COLO829 (cell line): ENCODE measurements at places on chromosomes 12 and 14.

- no peak for DNase-seq
Measured at GRCh38 chr12:101777978-101778377, 38.7 kb upstream of the SYCP3 start.

GRCh38 chr12:105740970-105741725, 397.6 kb downstream of the NUAK1 start:
- no peak for DNase-seq

- DNase-seq, result no peak
Measured at GRCh38 chr12:101117842-101118241, 92.2 kb downstream of the SLC5A8 start.

DNA sequence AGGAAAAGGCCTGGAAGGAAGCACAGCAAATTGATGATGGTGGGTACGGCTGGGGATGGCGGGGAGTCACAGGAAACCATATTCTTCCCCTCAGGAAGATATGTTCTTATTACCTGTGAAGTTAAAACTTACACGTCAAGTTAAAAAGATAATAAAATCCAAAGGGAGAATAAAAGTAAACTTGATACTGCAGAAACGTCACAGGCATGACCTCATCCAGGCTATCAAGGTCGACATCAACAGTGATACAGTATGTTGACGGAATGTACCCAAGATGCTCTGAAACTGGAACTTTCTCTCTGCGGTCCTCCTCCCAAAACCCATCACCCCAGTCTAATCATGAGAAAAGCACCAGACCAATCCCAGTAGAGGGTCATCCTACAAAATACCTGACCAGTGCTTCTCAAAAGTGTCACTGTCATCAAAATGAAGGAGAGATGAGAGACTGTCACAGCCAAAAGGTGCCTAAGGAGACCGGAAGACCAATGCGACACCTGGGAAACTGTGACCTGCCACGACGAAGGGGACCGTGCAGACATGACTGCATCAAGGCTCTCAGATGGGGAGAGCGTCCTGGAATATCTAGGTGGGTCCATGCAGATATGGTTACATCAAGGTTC, 74.6 kb downstream of the SCARB1 start:
- no peak for DNase-seq

DNA sequence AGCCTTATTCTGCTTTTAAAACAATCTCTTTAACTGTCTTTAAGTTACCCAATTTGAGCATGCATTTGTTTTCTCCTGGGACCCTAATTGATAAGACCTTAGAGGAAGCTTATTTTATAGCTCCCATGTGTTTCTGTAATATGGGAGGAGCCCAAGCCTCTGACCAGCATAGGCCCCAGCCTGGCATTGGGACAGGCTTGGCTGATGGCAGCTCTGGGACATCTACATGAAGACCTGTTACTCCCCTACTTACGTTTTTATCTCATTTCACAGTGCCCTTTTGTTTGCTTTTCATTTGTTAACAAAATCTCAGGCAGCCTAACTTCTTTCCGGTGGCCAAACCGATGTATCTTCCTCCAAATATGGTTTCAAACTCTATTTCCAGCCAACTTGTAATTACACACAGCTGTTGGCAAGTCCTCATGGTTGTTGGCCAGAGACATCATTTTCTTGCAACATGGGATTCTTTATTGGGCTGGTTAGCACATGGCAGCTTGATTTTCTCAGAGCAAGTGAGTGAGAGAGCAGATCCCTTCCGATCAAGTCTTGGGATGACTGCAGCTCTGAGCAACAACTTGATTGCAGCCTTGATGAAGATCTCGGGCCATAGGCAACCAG, 1117.5 kb downstream of the AACS start:
- DNase-seq, result no peak

GRCh38 chr14:91119556-91120311, 5.9 kb downstream of the DGLUCY start:
- no peak for DNase-seq

DNA sequence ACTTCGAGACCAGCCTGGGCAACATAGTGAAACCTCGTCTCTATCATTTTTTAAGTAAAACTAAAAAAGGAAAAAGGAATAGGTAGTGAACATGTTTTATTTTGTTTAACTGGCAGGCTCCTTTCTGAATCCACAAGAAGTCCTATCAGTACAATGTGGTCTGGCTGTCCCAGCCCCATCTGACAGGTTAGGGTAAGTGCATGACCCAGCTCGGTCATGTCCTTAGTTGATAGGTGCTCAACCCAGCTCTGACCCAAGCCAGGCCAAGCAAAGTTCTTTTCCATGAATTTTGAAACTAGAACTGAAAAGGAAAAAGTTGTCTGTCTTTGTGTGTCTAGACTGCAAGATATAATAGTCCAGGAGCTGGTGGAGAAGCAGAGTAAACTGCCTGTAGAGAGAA, 4.7 kb upstream of the NRDE2 start:
- DNase-seq, result no peak

GRCh38 chr12:72390146-72390545, 118.0 kb downstream of the TRHDE start:
- DNase-seq, result no peak
